ENCODE measurements at places on chromosomes 6 and 20.

DNA sequence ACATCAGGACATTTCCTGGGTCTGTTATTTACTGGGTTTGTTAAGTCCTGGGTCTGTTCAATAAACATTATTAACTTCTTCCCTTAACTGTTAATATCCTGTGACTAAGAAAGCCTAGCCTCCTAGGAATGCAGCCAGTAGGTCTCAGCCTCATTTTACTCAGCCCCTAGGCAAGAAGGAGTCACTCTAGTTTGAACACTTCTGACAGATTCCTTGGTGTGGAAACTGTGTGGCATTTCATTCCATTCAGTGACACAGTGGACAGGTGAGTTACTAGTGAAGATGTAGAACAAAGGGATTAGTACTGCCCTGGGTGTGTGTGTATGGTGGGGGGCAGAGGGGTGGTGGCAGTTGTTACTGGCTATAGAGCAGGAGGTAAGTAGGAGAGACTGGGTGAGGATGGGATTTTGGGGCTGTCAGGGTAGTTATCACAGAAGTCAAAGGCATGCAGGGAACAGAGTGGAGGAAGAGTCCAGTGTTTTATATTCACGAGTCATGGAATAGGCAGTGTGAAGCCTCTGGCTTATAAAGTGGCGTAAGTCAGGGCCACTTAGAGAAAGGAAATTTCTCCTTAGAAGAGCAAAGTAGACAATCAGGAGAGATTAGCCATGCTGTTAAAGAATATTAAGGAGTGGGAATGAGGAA, 28.4 kb downstream of the RNF182 start:
- DNase-seq: peak; percentile 42

GRCh38 chr20:50992733-50993457, 30.0 kb downstream of the KCNG1 start:
- peak; percentile 84 for DNase-seq

GRCh38 chr6:38336922-38337321, 302.8 kb downstream of the BTBD9 start:
- no peak for DNase-seq

DNA sequence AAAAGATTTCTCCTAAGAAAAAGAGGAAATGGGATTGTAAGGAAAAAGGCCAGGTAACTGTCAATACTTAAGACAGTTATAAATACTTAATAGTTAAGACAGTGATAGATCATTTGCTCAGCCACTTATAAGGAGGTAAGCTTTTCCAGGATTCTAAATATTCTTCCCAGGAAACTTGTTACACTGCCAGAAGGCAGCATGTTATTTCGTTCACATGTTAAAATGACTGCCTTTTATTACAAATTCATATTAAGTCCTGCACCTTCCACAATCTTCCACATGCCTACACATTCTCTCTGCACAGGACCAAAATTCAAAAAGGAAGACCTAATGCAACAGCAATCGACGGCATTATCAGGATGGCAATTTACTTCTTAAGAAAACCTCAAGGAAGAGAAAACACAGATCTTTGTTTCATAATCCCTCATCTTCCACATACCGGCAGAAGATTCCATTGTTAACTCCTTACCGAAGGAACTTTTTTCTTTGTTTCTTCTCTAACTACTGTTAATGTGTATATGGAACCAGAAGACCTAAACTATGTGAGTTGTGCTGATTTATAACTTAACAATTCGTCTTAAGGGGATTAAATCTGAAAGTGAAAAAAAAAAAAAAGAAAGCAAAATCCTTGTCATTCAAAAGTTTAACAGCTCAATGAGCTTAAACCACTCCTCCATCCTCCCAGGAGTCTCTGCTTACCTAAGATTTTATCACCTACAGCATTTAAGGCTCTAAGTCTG, 799 bp downstream of the TAAR2 start:
- DNase-seq: no peak

DNA sequence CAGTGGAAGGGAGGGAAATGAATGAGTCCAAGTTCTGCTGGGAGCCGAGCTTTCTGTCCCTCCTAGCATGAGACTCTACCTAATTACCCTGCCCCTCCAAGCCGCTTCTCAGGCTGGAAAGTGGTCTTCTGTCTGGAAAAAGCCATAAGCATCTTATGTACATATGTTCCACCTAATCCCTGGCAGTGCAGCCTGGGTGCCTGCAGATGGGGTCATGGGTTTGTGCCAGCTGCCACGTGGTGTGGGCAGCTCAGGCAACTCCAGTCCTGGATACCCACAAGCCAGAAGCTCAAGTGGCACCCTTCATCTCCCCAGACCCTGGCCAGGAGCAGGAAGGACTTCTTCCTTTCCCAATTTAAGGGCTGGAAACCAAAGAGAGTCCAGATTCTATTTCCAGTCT, 253.1 kb downstream of the LY86 start:
- DNase-seq: no peak

DNA sequence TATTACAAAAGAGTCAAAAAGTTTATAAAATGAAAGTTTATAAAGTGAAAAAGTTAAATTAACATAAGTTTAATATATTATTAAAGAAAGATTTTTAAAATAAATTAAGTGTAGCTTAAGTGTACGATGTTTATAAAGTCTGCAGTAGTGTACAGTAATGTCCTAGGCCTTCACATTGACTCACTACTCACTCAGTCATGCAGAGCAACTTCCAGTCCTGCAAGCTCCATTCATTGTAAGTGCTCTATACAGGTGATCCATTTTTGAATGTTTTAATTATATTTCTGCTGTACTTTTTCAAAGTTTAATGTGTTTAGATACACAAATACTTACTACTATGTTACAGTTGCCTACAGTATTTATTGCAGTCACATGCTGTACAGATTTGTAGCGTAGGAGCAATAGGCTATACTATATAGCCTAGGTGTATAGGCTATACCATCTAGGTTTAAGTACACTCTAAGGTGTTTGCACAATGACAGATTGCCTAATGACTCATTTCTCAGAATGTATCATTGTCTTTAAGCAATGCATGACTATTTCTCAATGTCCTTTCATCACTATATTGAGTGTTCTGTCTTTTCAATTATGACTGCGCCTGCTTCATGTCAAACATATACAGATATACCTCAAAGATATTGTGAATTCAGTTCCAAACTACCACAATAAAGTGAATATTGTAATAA, 1110.3 kb upstream of the MAP3K7 start:
- no peak for DNase-seq

DNA sequence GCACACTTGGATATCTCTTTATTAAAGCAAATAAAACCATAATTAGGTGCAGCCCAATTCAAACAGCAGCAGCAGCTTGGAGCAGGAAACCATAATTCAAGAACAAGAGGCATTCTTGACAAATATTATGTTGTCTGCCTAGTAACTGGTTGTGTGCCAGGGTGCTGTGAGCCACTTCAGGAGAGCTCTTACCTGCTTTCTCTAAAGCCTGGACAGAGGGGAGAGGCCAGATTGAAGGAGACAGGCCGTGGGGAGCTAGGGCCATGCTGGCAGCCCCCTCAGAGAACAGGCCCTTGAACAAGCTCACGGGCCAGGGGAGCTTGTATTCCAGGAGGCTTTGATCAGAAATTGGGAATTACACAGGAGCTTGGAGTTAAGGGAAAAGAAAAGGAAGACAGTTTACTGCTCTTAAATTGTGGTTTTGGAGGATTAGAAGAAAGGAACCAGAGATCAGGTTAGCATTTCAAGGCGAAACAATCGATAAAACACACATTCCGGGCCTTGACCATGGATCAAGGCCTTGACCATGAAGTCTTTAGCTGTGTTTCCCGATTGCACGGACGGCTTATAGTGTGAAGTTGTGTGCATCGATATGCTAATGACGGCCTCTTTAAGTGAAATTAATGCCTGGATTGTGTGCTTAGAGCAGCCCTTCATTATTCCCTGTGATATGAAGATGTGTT, 69.8 kb upstream of the NKX2-2 start:
- no peak for DNase-seq

DNA sequence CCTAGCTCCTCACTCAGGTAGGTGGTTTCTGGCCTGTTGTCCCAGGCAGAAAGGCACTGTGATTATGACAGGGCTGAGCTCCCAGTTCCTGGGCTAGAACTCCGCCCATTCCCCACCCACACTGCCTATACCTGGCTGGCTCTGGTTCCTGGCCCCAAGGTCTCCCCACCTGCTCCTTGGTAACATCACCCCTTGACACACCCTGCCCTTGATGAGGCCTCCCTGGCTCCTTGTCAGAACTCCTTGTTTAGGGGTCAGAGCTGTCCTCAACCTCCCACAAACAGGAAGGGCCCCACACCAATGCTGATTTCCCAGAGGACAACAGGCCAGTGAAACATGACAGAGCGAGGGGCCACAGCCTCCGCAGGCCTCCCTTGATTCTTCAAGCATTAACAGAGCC, 15.5 kb upstream of the MYMX start:
- no peak for DNase-seq

DNA sequence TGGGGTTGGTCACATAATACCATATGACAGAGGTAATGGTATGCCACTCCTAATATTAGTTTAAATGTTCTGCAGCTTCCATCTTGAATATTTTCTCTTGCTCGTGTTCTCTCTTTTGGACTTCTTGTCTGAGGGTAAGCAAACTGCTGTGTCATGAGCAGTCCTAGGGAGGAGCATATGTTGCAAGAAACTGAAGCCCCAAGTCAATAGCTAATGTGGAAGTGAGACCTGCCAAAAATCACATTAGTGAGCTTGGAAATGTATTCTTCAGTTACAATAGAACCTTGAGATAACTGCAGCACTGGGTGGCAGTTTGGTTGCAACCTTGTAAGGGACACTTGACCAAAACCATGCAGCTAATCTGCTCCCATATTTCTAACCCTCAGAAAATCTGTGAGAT, 178.2 kb upstream of the IMPG1 start:
- no peak for DNase-seq

- DNase-seq: peak; percentile 78
Observed at GRCh38 chr20:13006825-13007224, 1.9 kb upstream of the SPTLC3 start.

GRCh38 chr6:103002282-103002681, 1608.8 kb downstream of the GRIK2 start:
- no peak for DNase-seq

DNA sequence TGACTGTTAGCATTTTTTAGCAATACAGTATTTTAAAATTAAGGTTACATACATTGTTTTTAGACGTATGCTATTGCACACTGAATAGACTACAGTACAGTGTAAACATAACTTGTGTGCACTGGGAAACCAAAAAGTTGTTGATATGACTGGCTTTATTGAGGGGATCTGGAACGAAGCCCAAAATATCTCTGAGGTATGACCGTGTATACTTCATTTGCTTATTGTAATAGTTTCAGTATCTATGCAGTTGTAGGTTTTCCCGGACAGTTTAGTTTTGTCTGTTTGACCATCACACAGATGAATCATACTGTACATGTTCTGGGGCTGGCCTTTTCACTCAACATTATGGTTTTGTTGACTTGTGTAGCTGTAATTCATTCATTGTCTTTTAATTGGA, 6.9 kb upstream of the ZBTB12 start:
- peak; percentile 31 for DNase-seq

- DNase-seq: no peak
Observed at GRCh38 chr6:12476484-12476883, 186.3 kb downstream of the EDN1 start.

GRCh38 chr6:44219053-44219814, 2.5 kb downstream of the MYMX start:
- DNase-seq: peak; percentile 29

- no peak for DNase-seq
Observed at GRCh38 chr6:18209539-18210197, 54.4 kb downstream of the KDM1B start.

- DNase-seq: no peak
Observed at GRCh38 chr20:12956303-12956702, 52.5 kb upstream of the SPTLC3 start.

- DNase-seq: peak; percentile 27
Observed at GRCh38 chr6:125444006-125444923, 142.5 kb upstream of the HDDC2 start.

DNA sequence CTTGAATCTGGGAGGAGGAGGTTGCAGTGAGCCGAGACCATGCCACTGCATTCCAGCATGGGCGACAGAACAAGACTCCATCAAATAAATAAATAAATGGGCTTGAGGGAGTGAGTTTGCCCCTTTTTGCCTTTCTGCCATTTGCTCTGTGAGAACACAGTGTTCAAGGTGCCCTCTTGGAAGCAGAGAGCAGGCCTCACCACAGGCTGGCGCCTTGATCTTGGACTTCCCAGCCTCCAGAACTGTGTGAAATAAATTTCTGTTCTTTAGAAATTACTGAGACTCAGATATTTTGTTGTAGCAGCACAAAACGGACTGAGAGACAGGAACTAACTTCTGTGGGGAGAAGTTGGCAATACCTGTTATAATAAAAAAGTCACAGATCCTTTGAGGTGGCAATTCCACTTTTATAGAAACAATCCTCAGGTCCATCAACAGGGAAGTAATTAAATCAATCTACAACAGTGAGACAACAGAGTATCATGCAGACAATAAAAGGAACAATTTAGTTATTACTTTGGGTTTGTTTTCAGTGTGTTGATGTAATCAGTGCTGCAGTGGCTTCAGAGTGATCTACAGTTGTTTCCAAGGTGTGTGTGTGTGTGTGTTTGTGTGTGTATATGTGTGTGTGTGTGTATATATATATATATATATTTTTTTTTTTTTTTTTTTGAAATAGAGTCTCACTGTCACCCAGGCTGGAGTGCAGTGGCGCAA, 24.5 kb downstream of the PKIG start:
- DNase-seq: no peak

DNA sequence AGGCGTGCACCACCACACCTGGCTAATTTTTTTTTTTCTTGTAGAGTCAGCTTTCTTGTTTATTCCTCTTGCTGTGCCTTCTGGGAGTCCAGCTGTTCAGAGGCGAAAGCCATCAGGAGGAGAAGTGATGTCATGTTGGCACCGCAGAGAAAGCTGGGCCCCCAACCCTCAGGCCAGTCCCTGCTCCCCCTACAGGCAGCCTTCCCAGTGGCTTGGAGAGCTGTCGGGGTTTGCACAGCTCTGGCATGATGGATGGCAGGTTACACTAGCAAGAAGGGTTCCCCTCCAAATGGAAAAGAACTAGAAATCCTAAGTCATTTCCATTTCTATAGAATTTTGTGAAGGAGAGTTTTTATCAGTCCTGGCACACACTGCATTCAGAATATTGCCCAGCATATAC, 72.6 kb downstream of the C6orf52 start:
- no peak for DNase-seq

GRCh38 chr6:164812706-164813105, 496.7 kb downstream of the C6orf118 start:
- no peak for DNase-seq

GRCh38 chr6:151327101-151327500, 64.3 kb downstream of the ZBTB2 start:
- DNase-seq: no peak

- DNase-seq: peak; percentile 76
Observed at GRCh38 chr6:17494177-17494576, 100.8 kb downstream of the CAP2 start.

- DNase-seq: peak; percentile 62
Observed at GRCh38 chr6:5499644-5500306, 238.5 kb downstream of the FARS2 start.

GRCh38 chr20:6925744-6926278, 158.3 kb downstream of the BMP2 start:
- no peak for DNase-seq

- DNase-seq: peak; percentile 46
Observed at GRCh38 chr6:6057442-6058053, 50.8 kb upstream of the NRN1 start.

GRCh38 chr20:35839904-35840303, 68.1 kb downstream of the PHF20 start:
- DNase-seq: no peak

GRCh38 chr6:140320081-140321080, 945.9 kb upstream of the CITED2 start:
- DNase-seq: no peak

- DNase-seq: no peak
Observed at GRCh38 chr6:35600659-35601125, 88.0 kb upstream of the TULP1 start.
